NCI-H2029 treated with DMSO at 0.1 percent for 48 hours (cell line): ENCODE measurements at places on chromosomes 6 and 20.

DNA sequence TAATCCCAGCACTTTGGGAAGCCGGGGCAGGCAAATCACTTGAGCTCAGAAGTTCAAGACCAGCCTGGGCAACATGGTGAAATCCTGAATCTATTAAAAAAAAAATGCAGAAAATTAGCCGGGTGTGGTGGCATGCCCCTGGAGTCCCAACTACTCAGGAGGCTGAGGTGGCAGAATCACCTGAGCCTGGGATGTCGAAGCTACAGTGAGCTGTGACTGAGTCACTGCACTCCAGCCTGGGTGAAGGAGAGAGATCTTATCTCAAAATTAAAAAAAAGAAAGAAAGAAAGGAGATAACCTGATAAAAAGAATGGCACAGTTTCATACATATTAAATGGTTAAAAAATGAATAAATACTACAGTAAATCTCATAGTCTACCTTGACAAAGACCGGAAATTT, 123.6 kb upstream of the TNFAIP3 start:
- no peak for DNase-seq

- no peak for DNase-seq
Measured at GRCh38 chr6:145707397-145707796, 27.9 kb downstream of the EPM2A start.

DNA sequence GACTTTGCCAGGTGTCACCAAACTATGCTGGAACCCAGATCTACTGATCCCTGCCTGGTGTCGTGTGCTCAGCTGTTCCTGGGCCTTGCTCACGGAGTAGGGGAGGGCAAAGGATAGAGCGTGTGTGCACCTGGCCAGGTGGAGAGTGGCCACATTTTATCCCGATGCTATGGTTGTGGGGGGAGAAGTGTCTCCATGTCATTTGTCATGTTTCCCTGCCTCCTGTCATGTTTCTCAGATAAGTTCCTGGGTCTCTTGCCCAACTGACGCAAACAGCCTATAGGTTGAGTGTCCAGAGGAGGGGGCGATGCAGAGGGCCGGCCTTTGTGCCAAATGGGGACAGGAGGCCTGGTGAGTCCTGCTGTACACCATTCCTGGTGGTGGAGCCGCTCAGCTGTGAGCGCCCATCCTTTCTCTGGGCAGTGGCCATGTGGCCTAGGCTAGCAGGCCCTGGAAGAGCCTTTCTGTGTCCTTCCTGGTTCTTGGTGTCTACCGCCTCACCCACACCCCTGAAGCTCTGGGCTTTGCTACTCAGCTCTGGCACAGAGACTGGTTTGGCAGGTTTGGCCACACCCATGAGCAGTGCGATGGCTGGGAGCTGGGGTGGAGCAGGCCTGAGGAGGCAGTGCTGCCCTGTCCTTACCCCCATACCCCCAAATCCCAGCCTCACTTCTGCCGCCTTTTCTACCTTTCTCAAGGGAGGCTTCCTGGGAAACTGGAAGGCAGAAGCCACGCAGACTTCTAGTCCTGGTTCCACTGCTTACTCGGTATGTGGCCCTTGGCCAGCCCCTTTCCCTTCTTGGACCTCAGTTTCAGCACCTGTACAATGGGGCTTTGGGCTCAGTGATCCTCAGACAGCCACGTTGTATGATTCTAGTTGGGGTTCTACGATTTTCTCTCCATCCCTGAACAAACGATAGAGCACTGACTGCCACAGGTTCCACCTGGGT, 32.3 kb upstream of the EPB41L1 start:
- DNase-seq, result peak; percentile 49

- DNase-seq, result no peak
Measured at GRCh38 chr6:111731456-111732195, 125.9 kb upstream of the TRAF3IP2 start.

GRCh38 chr6:97630604-97631003, 347.6 kb upstream of the MMS22L start:
- DNase-seq, result no peak

GRCh38 chr6:89387516-89388201, 24.4 kb downstream of the RRAGD start:
- DNase-seq, result no peak

DNA sequence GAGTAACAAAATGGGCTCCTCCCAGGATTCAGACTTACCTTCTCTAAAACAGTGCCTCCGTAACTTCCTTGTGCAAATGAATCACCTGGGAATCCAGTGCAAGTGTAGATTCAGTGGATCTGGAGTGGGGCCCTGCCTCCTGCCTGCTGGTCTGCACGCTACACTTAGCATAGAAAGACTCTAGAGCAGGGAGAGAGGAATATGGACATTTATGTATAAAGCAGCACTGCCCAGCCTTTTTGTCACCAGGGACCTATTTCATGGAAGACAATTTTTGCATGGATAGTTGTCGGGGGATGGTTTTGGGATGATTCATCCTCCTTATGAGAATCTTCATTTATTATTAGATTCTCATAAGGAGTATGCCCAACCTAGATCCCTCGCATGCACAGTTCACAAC, 42.3 kb upstream of the L3MBTL3 start:
- no peak for DNase-seq

DNA sequence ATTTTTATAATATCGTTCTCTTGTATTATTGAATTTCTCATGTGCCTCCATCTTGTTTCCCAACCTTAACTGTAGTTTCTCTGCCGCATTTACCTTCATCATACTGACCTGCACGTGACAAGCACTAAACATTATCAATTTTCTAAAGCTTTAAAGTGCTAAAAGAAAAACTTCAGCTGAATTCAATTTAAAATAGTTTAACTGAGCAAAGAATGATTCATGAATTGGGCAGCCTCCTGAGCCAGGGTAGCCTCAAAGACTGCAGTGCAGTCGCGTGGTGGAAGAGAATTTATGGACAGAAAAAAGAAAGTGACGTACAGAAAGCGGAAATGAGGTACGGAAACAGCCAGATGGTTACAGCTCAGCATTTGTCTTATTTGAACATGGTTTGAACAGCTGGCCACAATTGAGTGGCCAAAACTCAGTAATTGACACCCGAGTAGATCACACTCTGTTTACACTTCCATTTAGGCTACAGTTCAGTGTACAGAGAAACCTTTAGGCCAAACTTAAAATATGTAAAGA, 4.2 kb upstream of the ZDHHC14 start:
- peak; percentile 68 for DNase-seq

DNA sequence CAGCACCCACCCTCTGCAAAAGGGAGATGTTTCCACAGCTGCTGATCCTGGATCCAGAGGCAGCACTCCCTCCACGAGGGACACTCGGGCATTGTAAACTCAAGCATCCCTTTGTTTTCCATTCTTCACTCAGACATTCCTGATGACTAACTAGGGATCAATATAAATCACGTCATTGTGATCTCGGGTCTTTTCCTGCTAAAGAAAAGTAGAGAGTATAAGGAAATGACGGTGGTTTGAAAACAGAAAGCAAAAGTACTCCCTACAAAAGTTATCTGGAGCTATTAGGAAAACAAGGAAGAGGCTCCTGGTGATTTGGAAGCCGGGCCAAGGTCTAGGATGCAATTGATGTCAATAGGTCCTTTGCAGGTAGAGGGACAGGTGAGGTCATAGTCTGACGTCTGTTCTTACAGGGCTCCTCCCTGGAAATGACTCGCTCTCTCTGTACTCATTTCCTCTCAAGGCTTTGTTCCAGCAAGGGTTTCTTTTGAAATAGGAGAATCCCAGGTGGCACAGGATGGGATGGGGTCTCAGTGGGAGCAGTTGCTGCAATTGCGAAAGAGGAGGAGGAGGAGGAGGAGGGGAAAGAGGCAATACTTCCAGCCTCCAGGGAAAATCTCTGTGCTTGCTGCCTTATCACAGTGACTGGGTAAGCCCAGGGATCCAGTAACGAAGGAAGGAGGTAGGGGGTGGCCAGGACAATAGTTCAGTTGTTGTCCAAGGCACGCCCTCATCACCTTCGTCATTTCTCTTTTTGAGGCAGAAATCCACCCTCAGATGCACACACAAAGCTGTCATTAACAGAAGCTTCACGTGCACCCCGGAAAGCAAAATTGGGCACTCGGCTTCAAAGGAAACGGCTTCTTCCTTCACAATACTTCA, 222.8 kb downstream of the LY86 start:
- DNase-seq, result peak; percentile 98
